Ureter (tissue), 1 donor: ENCODE measurements at places on chromosomes 16 and 17. TPM values are rescaled to one million over a fixed set of nuclear protein-coding genes. Genes with fewer than 3 reads are reported as not detected.

Gene TNK1
- 12.3 TPM for total RNA-seq

Gene SCIMP
- total RNA-seq, result 2.9 TPM

- DNase-seq, result no peak
These were observed 528 bp upstream of the NOL11 start for GRCh38 chr17:67717192-67717623.

Gene SPEM1
- not detected for total RNA-seq

Gene KRTAP17-1
- not detected for total RNA-seq

Gene CACNG5
- not detected for total RNA-seq

GRCh38 chr16:86018487-86018886 lies 119.5 kb downstream of the IRF8 start:
- peak; percentile 66 for DNase-seq

Gene EPOP
- total RNA-seq, result 3.4 TPM

DNA sequence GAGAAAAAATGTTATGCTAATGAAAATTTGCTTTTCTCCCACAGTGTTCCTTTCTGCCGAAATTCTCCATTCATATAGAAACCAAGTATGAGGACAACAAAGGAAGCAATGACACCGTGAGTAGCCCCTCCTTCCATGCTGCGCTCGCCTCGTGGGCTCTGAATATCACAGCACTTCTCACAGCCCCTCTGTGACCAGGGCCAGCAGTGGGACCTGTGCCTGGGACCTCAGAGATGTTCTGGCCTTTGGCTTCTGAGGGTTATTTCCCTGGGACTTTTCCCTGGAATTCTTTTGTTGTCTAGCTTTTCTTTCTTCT lies 139.6 kb upstream of the NOL11 start:
- DNase-seq, result no peak

GRCh38 chr17:40915199-40915661 lies 22.2 kb downstream of the KRT23 start:
- DNase-seq, result no peak

GRCh38 chr17:58993311-58993710 lies 113.4 kb downstream of the TRIM37 start:
- DNase-seq, result no peak

GRCh38 chr16:67108489-67108888 lies 1.3 kb upstream of the PHAF1 start:
- DNase-seq, result no peak

Gene KRTAP2-3
- total RNA-seq, result not detected

Gene KRT40
- total RNA-seq, result not detected

Gene STAC2
- total RNA-seq, result 1.6 TPM

Gene FBRS
- total RNA-seq, result 82.5 TPM

DNA sequence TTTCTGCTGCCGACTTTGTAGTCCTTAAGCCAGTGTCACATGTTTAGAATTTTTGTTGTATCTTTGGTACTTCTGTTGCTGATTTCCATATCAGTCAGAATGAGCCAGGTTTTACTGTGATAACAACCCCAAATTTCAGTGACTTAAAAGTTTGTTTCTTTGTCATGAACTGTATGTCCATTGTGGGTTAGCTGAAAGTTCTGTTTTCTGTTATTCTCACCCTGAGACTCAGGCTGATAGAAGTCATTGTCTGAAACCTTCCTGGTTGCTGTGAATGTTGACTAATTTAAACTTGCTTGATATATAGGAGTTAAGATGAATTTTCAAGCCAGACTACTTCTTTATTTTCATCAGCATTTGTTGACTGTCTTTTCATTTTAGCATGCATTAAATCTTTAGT lies 68.8 kb downstream of the MRTFB start:
- no peak for DNase-seq

DNA sequence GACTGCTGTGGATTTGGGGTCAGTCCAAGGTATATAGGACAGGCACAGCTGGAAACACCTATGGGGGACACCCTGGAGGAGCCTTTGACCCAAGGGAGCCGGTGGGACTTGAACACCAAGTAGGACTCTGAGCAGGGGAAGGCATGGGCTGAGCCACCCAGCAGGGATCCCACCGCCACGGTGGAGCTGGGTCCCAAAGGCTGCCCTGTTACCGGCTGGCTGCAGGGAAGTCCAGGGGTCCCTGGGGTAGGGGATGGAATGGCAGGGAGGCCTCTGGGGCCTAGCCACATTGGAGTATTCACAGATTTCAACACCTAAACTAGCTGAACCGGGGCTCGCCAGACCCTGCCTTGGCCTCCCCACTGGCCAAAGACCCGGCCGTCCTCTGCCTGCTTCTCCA lies 39.7 kb upstream of the CREBBP start:
- DNase-seq, result no peak

- no peak for DNase-seq
These were observed 44.6 kb upstream of the KCNJ2 start for GRCh38 chr17:70124723-70125122.

- no peak for DNase-seq
These were observed 4.5 kb downstream of the PLD2 start for GRCh38 chr17:4811471-4811870.

DNA sequence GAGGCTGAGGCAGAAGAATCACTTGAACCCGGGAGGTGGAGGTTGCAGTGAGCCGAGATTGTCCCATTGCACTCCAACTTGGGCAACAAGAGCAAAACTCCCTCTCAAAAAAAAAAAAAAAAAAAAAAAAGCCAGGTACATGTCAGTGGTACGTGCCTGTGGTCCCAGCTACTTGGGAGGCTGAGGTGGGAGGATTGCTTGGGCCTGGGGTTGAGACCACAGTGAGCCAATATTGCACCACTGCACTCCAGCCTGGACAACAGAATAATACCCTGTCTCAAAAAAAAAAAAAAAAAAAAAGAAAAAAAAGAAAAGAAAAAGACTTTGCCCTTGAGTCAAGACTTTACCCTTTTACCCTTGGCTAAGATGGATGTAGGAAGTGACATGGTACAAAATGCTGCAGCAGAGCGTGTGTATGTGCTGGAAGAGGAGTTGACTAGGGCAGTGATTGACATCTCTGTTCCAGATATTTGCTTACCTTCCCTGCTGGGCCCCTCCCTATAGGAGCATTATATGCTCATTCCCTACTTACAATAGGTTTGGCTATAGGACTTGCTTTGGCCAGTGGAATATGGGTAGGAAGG lies 10.6 kb downstream of the STX4 start:
- DNase-seq, result no peak

DNA sequence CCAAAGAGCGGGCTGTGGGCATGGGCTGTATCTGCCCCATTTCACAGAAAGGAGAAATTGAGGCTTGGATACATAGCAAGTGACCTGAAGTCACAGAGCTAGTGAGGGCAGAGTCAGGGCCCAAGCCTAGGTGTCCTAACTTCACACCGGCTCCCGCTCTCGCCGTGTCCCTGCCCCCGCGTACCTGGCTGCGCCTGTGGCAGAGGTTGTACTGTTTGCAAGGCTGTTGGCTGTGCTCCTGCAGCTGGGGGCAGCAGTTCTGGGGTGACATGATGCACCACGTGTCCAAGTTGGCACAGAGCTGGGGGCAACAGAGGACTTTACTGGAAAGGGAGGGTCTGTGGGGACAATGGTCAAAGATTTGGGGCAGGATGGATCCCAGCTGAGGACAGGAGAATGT lies 3.4 kb downstream of the DHX58 start:
- no peak for DNase-seq

- no peak for DNase-seq
These were observed 14.2 kb downstream of the USP10 start for GRCh38 chr16:84714028-84714427.

DNA sequence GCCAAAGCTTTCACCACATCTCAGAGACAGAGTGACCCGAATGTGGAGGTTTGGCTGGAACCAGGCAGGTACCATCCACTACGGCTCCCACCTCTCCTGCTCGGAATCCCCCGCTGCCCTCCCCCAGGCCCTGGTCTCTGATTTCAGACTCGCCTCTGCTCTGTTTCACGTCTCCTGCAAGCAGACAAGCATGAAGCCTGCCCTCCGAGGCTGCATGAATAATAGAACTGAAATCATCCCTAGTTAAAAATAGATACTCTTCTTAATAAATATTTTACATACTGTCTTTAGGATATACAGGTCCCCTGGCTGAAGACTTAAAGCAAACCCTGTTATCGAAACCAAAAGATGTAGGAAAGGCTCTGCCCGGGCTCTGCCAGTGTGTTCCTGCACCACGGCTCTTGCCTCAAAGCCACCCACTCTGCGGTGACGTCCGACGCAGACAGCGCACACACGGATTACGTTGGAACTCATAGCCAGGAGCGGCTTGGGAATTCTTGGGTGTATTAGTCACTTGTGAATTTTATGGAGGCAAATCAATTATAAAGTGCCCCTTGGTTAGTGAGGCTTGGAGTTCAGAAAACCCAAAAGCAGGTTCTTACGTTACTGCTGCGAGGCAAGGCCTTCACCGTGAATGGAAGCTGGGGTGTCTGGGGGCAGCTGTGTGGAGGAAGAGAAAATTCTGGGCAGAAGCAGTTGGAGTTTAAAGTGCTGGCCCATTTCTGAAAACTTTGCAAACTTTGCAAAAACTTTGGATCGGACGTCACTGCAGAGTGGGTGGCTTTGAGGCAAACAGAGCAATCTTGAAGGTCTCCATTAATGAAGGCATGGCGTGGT lies 25.6 kb upstream of the NPTX1 start:
- no peak for DNase-seq

GRCh38 chr17:56880571-56880970 lies 33.3 kb downstream of the TRIM25 start:
- DNase-seq, result no peak

Gene MYLK3
- 0.44 TPM for total RNA-seq

DNA sequence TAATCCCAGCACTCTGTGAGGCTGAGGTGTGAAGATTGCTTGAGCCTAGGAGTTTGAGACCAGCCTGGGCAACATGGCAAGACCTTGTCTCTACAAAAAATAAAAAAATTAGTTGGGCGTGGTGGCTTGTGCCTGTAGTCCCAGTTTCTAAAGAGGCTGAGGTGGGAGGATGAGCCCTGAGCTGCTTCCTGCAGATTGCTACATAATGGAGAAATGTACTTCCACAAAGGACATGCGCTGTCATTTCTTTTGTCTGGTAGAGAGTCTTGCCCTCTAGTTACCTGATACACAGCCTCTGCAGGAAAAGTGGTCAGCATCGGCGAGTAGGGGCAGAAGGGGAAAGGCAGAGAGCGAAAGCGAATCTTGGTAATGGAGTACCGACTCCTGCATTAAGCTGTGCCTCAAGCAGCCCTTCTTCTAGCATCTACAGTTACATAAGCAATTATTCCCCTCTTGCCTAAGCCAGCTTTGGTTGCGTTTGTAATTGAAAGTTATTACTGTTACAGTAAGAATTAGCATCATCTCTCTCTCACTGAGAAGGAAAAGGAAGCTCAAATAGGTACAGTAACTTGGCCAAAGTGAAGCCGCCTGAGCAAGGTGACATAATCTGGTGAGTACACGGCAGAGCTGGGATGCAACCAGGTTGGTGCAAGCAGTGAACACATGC lies 18.5 kb upstream of the GGA2 start:
- DNase-seq, result no peak

DNA sequence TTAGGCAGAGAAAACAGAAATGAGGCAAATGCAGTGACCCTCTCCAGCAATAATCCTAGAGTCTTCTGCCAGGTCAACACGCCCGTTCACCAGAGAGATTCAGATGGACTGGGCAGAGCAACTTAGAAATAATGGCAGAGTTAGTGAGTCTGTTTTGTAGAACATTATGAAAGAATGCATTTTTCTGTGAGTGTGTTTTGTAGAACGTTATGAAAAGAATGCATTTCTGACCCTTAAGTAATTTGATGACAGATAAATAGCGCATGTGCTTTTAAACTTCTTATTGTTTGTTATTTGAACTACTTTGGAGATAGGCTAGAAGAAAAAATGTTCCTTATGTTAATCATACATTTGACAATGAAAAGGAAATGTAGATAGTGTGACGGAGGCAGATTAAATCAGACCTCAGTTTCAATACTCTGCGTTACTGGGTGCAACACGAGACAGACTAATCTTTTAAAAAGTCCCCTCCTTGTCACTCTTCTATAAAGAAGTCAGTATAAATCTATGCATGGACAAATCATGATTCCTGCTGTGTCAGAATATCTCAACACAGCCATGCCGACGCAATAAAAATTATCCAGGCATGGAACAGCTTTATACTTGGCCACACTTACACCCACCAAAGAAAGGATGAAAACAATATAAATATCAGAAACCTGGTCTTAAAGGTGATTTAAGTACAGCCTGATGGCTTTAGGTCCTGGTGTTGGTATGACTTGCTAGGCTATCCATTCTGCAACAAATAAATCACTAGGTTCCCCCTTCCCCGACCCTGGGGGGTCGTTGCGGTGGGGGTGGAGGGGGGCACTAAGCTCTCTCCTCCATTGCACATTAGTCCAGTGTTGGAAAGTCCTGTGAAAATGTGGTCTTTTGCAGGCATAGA lies 47.8 kb downstream of the MARCHF10 start:
- no peak for DNase-seq

GRCh38 chr16:10556236-10556635 lies 24.2 kb downstream of the EMP2 start:
- DNase-seq, result no peak

Gene RAB11FIP4
- 40.7 TPM for total RNA-seq

Gene KRTAP9-4
- total RNA-seq, result not detected

DNA sequence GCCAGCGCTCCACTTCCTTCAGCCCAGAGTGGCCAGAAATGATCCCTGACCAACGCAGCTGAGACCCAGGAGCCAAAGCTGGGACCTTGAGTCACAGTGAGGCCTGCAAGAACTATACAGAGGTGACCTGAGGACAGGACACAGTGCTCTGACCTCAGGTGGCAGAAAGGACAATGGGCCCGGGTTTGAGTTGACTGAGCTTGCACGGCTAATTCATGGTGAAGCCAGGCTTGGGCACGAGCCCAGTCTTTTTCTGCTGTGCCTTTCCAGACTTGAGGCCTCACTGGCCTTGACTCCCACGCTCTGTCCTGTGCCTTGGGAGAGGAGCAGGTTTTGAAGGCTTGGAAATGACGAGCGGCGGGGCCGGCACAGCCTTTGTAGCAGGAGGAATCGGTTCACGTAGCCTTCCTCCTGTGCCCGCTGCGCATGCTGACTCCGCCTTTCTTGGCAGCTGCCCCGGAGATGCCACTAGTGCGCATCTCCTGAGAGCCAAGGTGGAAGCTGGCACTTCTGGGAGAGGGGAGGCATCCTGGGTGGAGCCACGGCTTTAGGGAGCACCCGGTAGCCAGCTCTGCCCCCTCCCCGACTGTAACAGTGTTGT lies 34.9 kb downstream of the NDEL1 start:
- no peak for DNase-seq

- no peak for DNase-seq
These were observed 59.6 kb downstream of the ZZEF1 start for GRCh38 chr17:4083187-4083586.

GRCh38 chr16:57389087-57389468 lies 15.5 kb upstream of the CCL17 start:
- no peak for DNase-seq

Gene ACBD4
- 26.4 TPM for total RNA-seq
